Naive thymus-derived CD8-positive, alpha-beta T cell (primary cell): ENCODE measurements at places on chromosomes 2 and 18. TPM values are rescaled to one million over a fixed set of nuclear protein-coding genes. Genes with fewer than 3 reads are reported as not detected.

SERPINB12 gene
- polyA plus RNA-seq, result not detected

DNA sequence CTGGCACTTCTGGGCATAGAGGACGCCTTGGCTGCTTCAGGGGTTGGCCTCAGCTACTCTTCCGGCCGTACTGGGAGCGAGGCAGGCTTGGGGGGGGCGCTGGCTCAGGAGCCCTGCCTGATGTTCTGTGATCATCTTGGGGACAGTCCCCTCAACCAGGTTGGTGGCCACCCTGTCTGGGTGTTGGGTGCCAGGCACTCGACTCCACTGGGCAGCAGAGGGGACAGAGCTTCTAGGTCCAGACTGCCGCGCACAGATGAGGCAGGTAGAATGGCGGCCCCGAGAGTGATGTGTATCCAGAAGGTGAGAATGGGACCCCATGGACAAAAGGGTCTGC, 84.9 kb downstream of the ASB1 start:
- H3K4me3 ChIP-seq, result no peak overlapping the region
- DNase-seq, result no peak
- no peaks in the 10 kb centered on the region for H3K27me3 ChIP-seq
- no peak overlapping the region for H3K27ac ChIP-seq
- peaks cover 2% of the 10 kb centered on the region for H3K4me1 ChIP-seq

IL37 gene
- polyA plus RNA-seq, result not detected

ALPG gene
- polyA plus RNA-seq, result not detected

AKAIN1 gene
- polyA plus RNA-seq, result not detected

DNA sequence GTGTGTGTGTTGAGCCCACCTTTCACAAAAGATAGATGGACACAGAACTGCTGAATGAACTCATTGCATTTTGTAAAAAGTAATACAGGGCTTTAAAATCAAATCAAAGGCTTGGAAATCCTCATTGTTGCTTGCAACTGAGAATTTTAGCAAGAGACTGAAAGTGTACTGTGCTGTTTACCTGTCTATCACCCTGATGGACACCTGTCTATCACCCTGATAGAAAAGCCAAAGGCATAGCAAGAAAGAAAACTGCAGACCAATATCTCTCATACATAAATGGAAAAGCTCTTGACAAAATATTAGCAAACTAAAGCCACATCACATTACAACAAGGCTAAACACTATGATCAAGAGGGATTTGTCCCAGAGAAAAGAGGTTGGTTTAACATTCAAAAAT, 107.5 kb upstream of the TMEM18 start:
- DNase-seq, result no peak
- no peaks in the 10 kb centered on the region for H3K36me3 ChIP-seq
- no peak overlapping the region for H3K27ac ChIP-seq
- peaks cover 2% of the 10 kb centered on the region for H3K4me1 ChIP-seq
- peaks cover 3% of the 10 kb centered on the region for H3K27me3 ChIP-seq
- H3K4me3 ChIP-seq, result no peak overlapping the region

DNA sequence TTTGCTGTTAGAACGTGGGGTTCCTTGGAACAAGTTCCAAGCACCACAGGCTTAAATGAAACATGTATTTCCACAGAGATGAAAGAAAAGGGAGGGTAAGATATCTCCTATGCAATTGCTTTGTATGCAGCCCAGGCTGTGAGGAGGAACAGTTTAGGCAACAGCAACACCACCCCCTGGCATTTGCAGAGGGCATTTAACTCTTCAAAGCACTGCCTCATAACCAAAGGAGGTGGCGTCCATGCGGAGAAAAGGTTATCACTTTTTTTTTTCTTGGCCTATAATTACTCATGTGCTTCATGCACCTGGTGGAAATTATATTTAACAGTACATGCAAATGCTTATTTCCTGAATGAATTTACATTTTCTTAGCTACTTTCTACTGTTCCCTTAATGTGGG, 286.0 kb downstream of the LPIN1 start:
- H3K27ac ChIP-seq, result no peak overlapping the region
- DNase-seq, result no peak
- no peak overlapping the region for H3K4me3 ChIP-seq
- H3K4me1 ChIP-seq, result peaks cover 30% of the 10 kb centered on the region

KIF3C gene
- 1.1 TPM for polyA plus RNA-seq

DNA sequence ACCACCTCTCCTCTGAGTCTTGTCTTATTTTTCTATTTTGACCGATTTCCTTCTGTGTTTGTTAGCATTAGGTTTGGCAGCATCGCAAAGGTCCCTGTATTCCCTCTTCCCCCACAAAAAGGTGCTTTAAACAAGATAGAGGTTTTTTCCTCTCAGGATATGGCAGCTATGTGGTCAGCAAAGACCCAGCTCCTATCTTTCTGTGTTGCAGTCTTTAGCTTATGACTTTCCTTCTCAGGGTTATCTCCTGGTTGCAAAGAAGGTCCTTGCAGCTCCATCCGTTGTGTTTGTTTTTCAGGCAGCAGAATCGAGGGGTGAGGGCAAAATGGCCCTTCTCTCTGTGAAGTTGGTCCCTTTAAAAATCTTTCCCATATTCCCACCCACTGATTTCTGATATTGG, 38.4 kb downstream of the GALNT1 start:
- no peak for DNase-seq
- H3K27me3 ChIP-seq, result no peaks in the 10 kb centered on the region
- peak overlapping the region; percentile 21 for H3K27ac ChIP-seq

GRCh38 chr2:32863803-32864202, 83.0 kb upstream of the LTBP1 start:
- no peaks in the 10 kb centered on the region for H3K4me1 ChIP-seq
- no peaks in the 10 kb centered on the region for H3K36me3 ChIP-seq
- no peak overlapping the region for H3K27ac ChIP-seq
- peaks cover 9% of the 10 kb centered on the region for H3K27me3 ChIP-seq
- no peak overlapping the region for H3K4me3 ChIP-seq
- no peak for DNase-seq

ZNF804A gene
- polyA plus RNA-seq, result not detected

- H3K27ac ChIP-seq, result no peak overlapping the region
- H3K27me3 ChIP-seq, result no peaks in the 10 kb centered on the region
- no peaks in the 10 kb centered on the region for H3K4me1 ChIP-seq
- no peak overlapping the region for H3K4me3 ChIP-seq
- no peaks in the 10 kb centered on the region for H3K36me3 ChIP-seq
These were observed 123.2 kb downstream of the KCTD1 start for GRCh38 chr18:26425148-26425531.

CRYGC gene
- polyA plus RNA-seq, result not detected

- H3K36me3 ChIP-seq, result no peaks in the 10 kb centered on the region
- H3K4me1 ChIP-seq, result no peaks in the 10 kb centered on the region
- DNase-seq, result no peak
- H3K4me3 ChIP-seq, result no peak overlapping the region
- peaks cover 22% of the 10 kb centered on the region for H3K27me3 ChIP-seq
- no peak overlapping the region for H3K27ac ChIP-seq
These were observed 72.9 kb downstream of the CIB4 start for GRCh38 chr2:26568076-26568890.

GALNT1 gene
- polyA plus RNA-seq, result 43.3 TPM

- DNase-seq, result no peak
- no peak overlapping the region for H3K27ac ChIP-seq
- H3K4me1 ChIP-seq, result peaks cover 85% of the 10 kb centered on the region
- peaks cover 11% of the 10 kb centered on the region for H3K36me3 ChIP-seq
- no peak overlapping the region for H3K4me3 ChIP-seq
These were observed 10.7 kb downstream of the PRPF40A start for GRCh38 chr2:152706477-152707021.

GRCh38 chr2:152468899-152469692, 134.1 kb downstream of the FMNL2 start:
- H3K36me3 ChIP-seq, result no peaks in the 10 kb centered on the region
- no peak overlapping the region for H3K27ac ChIP-seq
- H3K27me3 ChIP-seq, result peaks cover 6% of the 10 kb centered on the region
- H3K4me1 ChIP-seq, result peaks cover 9% of the 10 kb centered on the region
- DNase-seq, result no peak

ST8SIA5 gene
- polyA plus RNA-seq, result not detected

DNA sequence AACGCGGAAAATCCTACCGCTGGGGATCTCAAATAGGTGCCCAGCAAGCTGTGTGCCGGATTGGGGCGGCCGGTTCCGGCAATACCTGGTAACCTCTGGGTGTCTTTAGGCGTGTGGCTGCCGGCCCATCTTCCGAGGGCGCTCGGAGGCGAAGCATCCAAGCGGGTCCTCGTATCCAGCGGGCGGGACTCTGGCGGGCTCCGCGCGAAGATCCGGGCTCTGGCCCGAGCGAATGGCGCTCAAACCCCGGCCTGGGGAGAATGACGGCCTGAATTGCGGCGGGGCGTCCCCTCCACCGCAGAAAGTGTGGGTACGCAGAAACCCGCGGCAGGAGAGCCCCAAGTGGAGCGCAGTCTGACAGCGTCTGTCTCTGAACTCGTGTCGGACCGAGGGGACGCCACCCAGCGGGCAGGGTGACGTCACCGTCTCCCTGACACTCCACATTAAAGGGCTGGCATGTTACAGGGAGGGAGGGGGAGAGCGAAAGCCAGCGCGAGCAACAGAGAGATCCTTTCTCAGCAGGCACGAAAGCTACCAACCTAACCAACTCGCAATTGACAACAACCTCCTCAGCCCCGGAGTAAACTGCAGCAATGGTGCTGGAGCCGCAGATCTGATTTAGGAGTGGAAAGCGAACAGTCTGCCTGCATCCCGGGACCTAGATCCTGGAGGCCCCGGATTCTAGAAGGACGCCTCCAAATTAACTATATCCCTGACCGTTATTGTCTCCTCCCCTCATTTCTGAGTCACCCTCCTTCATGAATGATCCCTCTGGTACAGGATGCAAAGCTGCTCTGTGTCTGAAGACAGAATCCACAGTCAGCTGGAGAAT, at the start of gene SKOR2:
Gene SKOR2, minus strand, starts transcription at position 372 of the 832 bp plus-strand sequence. CDS start 2,477 bp downstream, outside the sequence.
- no peak within 1 kb of the TSS for H3K4me3 ChIP-seq
- H3K4me1 ChIP-seq, result peaks cover 7% of the 10 kb centered on the region
- H3K27me3 ChIP-seq, result peaks cover 82% of the 10 kb centered on the region
- H3K36me3 ChIP-seq, result peaks cover 16% of the 10 kb centered on the region

DNA sequence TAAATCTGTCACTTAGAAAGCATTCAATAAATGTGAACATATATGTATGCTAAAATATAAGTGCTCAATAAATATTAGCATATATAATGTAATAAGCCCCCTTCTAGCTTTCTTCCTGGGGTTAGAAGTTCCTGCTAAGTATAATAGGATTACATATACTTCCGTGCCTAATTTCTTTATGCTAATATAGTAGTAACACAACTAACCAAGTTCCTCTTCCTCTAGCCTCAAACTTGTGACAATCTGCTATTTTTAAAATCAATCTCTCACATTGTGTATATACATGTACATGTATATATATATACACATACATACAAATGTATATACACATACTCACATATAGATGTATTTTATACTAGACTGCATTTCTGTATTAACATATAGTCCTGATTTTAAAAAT, 32.2 kb downstream of the TLK1 start:
- no peaks in the 10 kb centered on the region for H3K27me3 ChIP-seq
- peaks cover 74% of the 10 kb centered on the region for H3K4me1 ChIP-seq
- no peak overlapping the region for H3K4me3 ChIP-seq
- no peak for DNase-seq
- peaks cover 9% of the 10 kb centered on the region for H3K36me3 ChIP-seq

- no peaks in the 10 kb centered on the region for H3K36me3 ChIP-seq
- H3K4me1 ChIP-seq, result peaks cover 6% of the 10 kb centered on the region
- DNase-seq, result no peak
- H3K27me3 ChIP-seq, result no peaks in the 10 kb centered on the region
These were observed 45.0 kb upstream of the CREB1 start for GRCh38 chr2:207484444-207485391.

PTGR3 gene
- 14.7 TPM for polyA plus RNA-seq

GRCh38 chr2:10410001-10410822, 37.9 kb downstream of the ODC1 start:
- DNase-seq, result no peak
- peaks cover 60% of the 10 kb centered on the region for H3K4me1 ChIP-seq
- no peaks in the 10 kb centered on the region for H3K27me3 ChIP-seq
- H3K27ac ChIP-seq, result no peak overlapping the region
- no peak overlapping the region for H3K4me3 ChIP-seq
- peaks cover 11% of the 10 kb centered on the region for H3K36me3 ChIP-seq

ANO7 gene
- polyA plus RNA-seq, result 0.16 TPM

ADCYAP1 gene
- not detected for polyA plus RNA-seq

UGT1A3 gene
- polyA plus RNA-seq, result not detected
